ENCODE measurements at places on chromosomes 7 and 10.

DNA sequence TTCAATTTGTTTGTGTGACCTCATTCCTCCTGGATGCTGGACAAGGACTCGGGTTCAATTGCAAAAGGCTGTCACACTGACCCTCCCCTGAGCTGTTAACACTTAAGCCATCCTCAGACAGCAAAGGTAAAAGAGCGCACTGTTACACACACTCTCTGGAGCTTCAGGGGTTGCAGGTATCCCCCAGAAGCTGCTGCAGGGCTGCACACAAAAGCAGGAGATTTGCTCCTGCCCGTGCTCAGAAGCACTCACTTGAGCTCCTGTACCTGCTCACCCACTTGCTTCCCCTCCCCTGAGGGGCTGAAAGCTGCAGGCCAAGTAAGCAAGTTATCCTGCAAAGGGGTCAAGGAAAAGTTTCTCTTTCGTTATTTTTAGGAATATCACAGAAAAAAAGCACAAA is 886.2 kb upstream of the ZWINT start:
- DNase-seq, result no peak

DNA sequence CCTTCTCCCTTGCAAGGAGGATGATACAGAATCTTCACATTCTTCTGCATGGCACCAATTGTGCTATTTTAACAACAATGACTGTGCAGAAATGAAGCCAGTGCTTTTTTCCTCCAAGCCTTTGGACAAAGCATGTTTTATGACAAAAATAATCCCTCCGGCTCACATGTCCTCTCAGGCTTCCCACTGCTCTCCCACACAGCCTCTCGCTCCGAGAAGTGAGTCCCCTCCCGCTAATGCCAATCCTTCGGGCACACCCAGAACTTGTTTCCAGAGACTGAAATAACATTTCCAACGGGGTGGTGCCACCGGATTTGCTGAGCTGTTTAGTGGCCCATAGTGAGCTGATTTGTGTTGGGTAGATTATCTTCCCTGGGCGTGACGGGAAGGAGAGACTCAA is 35.8 kb downstream of the RBM17 start:
- DNase-seq, result peak; percentile 51

GRCh38 chr7:1103009-1103788 is 15.3 kb downstream of the GPER1 start:
- no peak for DNase-seq

GRCh38 chr7:155201325-155202087 is 96.2 kb upstream of the INSIG1 start:
- no peak for DNase-seq

- DNase-seq, result no peak
These were observed 20.4 kb downstream of the TEX36 start for GRCh38 chr10:125662584-125662983.

DNA sequence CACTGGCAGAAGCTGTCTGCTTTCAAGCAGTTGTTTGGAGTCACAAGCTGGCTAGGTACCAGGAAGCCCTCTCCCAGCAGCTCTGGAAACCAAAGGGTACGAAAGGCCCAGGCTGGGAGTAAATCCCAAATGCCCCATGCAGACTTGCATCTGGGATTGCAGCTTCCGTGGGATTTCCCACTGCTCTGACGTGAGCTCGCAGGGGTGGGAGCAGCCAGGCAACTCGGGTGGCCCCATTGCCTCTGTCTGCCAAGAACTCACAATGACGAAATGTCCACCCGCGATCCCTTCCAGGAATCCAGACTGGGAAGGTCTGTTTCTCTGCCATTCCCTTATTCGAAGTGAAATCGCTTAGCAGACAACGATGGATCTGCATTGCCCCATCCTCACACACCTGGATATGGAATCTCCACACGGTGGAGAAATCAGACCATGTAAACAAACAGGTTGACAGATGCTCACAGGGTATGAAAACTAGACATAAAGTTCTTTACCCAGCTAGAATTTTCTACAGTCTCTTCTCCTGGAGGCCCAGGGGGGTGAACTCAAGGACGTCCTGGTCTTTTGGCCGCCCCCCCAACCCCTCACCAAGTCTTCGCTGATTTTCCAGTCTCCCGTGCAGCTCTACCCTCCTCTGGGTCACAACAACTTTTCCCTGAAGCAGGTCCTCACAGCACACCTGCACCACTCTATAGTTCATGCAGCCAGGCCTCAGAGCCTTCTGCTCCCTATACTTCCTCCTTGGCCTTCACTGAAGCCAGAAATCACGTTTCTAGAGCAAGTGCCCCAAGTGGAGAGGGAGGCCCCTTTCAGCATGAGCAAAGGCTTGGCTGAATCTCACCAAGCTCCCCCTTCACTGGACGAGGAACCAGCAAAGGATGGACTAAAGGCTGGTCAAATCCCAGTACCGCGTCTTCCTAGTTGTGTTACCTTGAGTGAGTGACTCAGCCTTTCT is 20.0 kb downstream of the SH3PXD2A start:
- DNase-seq, result no peak

Data from posterior cingulate gyrus (tissue), 11 donors.